MM.1S (cell line): ENCODE measurements at places on chromosomes 1 and 21.

DNA sequence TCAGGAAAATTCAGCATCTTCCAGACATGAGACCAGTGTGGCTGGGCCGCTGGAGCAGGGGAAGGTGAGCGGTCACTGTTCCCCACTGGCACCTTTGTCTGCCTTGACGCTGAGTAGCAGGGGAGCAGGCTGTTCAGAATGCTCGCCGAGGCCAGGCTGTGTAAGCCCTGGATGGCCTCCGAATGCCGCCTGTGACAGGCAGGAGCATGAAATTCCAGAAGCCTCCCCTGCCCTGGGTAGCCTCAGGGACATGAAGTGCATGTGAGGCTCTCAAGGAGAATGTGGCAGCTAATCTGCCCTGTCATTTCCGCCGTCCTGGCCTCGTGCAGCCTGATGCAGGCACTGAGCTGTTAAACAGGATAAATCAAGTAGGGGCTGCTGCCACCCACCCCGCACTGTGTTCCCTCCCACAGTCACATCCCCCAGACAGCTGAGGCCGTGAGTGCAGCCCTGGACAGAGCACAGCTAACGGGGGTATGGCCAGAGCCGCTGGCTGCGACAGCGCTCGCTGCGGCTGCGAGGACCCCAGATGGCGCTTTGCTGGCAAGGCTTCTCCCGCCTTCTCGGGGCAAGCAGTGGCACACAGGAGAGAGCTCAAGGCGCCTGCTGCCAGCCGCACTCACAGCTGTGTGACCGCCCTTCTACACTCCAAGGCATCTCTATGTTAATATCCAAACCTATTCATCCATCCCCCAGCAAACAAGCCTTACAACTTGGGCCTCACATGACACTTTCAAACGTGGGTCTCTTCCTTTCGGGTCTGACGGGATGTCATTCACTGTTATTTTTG, 105.0 kb upstream of the COL6A1 start:
- H3K36me3 ChIP-seq, result no peaks in the 10 kb centered on the region
- no peak overlapping the region for H3K27ac ChIP-seq
- no peak for DNase-seq
- H3K4me1 ChIP-seq, result no peaks in the 10 kb centered on the region

DNA sequence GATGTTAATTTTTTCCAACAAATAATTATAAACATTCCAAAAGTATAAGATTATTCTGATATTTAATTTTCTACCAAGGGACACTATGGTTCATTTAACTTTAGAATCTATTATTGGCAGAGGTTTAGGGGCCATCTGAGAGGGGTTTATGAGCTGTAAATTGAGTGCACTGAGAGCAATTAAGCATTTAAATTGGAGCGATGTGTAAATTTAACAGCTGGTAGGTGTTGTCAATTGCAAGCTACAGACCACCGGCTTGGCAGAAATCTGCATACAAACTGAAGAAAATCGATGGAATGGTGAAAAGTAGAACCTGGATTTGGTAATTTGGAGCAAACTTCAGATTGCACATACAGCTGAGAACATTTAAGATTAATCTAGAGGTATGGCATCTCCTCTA, 55.8 kb upstream of the MTF2 start:
- H3K4me1 ChIP-seq, result peaks cover 1% of the 10 kb centered on the region
- no peaks in the 10 kb centered on the region for H3K36me3 ChIP-seq
- H3K27ac ChIP-seq, result no peak overlapping the region
- H3K27me3 ChIP-seq, result no peaks in the 10 kb centered on the region

- H3K27me3 ChIP-seq, result no peaks in the 10 kb centered on the region
- no peak overlapping the region for H3K27ac ChIP-seq
- no peak for DNase-seq
These were observed 45.8 kb downstream of the FOXD2 start for GRCh38 chr1:47483651-47484050.

DNA sequence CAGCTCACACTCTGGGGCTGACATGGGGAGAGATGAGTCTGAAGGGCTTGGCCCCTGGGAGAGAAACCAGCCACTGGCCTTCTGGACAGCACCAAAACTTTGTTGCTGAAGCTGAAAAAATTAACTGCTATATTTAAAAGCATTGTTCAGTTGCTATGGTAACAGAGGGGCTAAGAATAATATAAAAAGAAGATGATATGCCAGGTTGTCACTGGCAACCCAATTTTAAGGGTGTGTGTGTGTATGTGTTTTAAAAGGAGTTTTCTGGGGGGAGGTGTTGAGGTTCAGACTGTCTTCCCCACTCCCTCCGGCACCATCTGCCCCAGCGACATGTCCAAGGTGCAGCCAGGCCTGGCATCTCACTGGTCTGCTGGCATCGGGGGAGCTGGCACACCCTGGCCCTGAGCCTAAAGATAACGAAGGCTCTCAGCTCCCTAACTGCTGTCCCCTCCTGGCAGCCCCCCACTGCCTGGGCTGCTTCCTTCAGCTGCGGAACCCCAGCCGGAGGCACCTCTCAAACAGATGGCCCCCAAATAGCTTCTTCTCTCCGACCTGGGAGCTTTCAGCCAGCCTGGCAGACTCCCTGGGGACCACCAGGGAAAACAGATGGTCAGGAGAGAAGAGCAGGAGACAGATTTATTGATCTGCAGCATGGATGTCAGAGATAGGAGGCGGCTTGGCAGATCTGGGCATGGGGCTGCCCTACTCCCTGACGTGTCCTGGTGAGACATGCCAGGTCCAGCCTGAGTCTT, 203.9 kb downstream of the HIVEP3 start:
- no peaks in the 10 kb centered on the region for H3K27me3 ChIP-seq
- H3K27ac ChIP-seq, result no peak overlapping the region
- H3K36me3 ChIP-seq, result no peaks in the 10 kb centered on the region

- peaks cover 78% of the 10 kb centered on the region for H3K27me3 ChIP-seq
- H3K4me1 ChIP-seq, result 0 out of 2 replicates have a peak, but pooled peaks cover 3% of the 10 kb centered on the region
- H3K4me3 ChIP-seq, result no peak overlapping the region
- no peak overlapping the region for H3K27ac ChIP-seq
- H3K36me3 ChIP-seq, result no peaks in the 10 kb centered on the region
These were observed 1.6 kb downstream of the UBASH3A start for GRCh38 chr21:42405064-42406013.

- no peak for DNase-seq
- H3K36me3 ChIP-seq, result no peaks in the 10 kb centered on the region
- H3K4me3 ChIP-seq, result no peak overlapping the region
These were observed 50.8 kb downstream of the TGFBR3 start for GRCh38 chr1:91835087-91835521.

- H3K27me3 ChIP-seq, result no peaks in the 10 kb centered on the region
- peaks cover 11% of the 10 kb centered on the region; the same call in 1 of the 2 replicates for H3K4me1 ChIP-seq
- H3K4me3 ChIP-seq, result no peak overlapping the region
- no peak overlapping the region for H3K27ac ChIP-seq
These were observed 4.6 kb downstream of the IPO13 start for GRCh38 chr1:43951021-43951985.

DNA sequence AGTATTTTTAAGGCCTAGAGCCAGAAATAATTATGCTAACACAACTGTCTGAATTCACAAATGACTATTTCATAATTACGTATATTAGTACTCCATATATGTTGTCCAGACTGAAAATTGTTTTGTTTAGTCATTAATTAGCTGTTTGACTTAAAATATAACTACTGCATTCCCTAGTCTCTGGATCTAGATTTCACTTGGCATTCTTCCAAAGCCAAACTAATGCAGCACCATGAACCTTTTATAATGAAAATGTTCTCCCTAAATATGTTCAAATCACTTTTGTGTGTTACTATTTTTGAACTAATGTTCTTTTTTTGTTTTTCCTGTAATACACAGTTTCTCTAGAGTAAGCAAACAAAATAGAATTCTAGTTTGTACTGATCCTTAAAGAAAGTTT, 46.1 kb downstream of the CAMTA1 start:
- H3K27me3 ChIP-seq, result no peaks in the 10 kb centered on the region
- H3K4me3 ChIP-seq, result no peak overlapping the region
- no peaks in the 10 kb centered on the region for H3K36me3 ChIP-seq
- H3K27ac ChIP-seq, result peak overlapping the region; percentile 3; the same call in 1 of the 2 replicates
- H3K4me1 ChIP-seq, result peaks cover 16% of the 10 kb centered on the region
- DNase-seq, result no peak

- peaks cover 53% of the 10 kb centered on the region for H3K4me1 ChIP-seq
- no peaks in the 10 kb centered on the region for H3K27me3 ChIP-seq
- H3K36me3 ChIP-seq, result no peaks in the 10 kb centered on the region; the same call in 1 of the 2 replicates
- no peak overlapping the region for H3K27ac ChIP-seq
- H3K4me3 ChIP-seq, result no peak overlapping the region
These were observed 2.2 kb downstream of the IKBKE start for GRCh38 chr1:206472454-206472853.

GRCh38 chr1:93961906-93962305, 52.7 kb upstream of the GCLM start:
- H3K4me1 ChIP-seq, result no peaks in the 10 kb centered on the region
- no peaks in the 10 kb centered on the region for H3K27me3 ChIP-seq
- no peak overlapping the region for H3K27ac ChIP-seq
- H3K4me3 ChIP-seq, result no peak overlapping the region

- no peaks in the 10 kb centered on the region for H3K27me3 ChIP-seq
- no peak overlapping the region for H3K4me3 ChIP-seq
- no peak overlapping the region for H3K27ac ChIP-seq
- H3K36me3 ChIP-seq, result no peaks in the 10 kb centered on the region
- H3K4me1 ChIP-seq, result no peaks in the 10 kb centered on the region
These were observed 400.0 kb upstream of the TMPRSS15 start for GRCh38 chr21:18803624-18804023.

DNA sequence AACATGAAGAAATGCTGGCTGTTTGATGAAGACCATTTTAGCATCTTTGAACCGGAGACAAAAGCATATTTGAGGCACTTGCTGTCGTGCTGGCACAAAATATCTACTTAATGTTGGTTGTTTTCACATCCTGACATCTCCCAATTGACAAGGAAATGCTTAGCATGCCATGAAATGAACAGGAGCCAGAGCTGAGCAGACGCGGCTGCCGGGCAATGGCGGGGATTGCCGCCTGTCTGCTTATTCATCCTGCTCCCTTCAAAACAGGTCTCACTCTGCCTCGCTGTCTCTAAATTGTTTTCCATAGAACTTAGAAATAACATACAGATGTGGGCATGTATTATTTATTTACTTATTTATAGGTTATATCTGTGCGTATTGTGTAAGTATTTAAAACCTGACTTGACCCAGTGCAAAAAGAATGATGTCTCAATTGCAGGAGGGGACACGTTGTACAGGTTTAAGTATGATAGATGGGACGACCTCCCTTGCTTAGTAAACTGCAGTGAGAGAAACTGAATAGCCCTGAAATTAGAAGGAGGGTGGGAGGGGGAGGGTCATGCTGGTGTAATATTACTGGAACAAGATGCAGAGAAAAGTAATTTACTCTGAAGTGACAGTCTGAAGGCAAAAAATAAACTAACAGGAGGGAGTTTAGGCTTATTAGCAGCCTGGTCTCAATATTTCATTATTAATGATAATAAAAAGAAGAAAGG, 590.4 kb upstream of the PLXNA2 start:
- no peaks in the 10 kb centered on the region for H3K27me3 ChIP-seq
- H3K36me3 ChIP-seq, result no peaks in the 10 kb centered on the region
- H3K27ac ChIP-seq, result no peak overlapping the region
- H3K4me3 ChIP-seq, result no peak overlapping the region

- peaks cover 48% of the 10 kb centered on the region for H3K27me3 ChIP-seq
- no peaks in the 10 kb centered on the region for H3K36me3 ChIP-seq
- H3K4me3 ChIP-seq, result no peak overlapping the region
- H3K4me1 ChIP-seq, result peaks cover 36% of the 10 kb centered on the region
- no peak overlapping the region for H3K27ac ChIP-seq
These were observed 39.3 kb upstream of the DUSP10 start for GRCh38 chr1:221781102-221781755.

- H3K4me1 ChIP-seq, result no peaks in the 10 kb centered on the region
- H3K36me3 ChIP-seq, result no peaks in the 10 kb centered on the region
- no peak overlapping the region for H3K27ac ChIP-seq
- no peak for DNase-seq
- no peaks in the 10 kb centered on the region for H3K27me3 ChIP-seq
- no peak overlapping the region for H3K4me3 ChIP-seq
These were observed 49.9 kb upstream of the TRABD2B start for GRCh38 chr1:48047116-48047515.

- H3K27ac ChIP-seq, result no peak overlapping the region
- H3K4me3 ChIP-seq, result no peak overlapping the region
- no peaks in the 10 kb centered on the region for H3K4me1 ChIP-seq
- DNase-seq, result no peak
These were observed 7.0 kb upstream of the MMEL1 start for GRCh38 chr1:2639607-2640521.

DNA sequence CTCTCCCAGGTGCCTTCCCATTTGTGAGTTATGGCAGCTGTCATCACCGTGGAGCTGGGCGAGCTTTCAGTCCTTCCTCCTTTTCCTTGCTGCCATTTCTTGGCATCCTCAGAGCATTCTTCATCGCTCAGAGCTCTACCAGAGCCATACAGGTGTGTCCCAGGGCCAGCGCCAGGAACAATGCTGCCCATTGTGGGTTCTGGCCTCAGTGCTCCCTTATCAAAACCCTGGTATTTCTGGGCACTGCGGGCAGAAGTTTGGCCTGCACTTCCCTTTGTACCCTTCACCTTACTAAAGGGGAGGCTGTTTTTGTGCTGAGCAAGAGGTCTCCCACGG, 28.5 kb downstream of the RASSF5 start:
- DNase-seq, result no peak
- H3K27me3 ChIP-seq, result no peaks in the 10 kb centered on the region
- no peak overlapping the region for H3K27ac ChIP-seq
- H3K4me1 ChIP-seq, result no peaks in the 10 kb centered on the region
- no peak overlapping the region for H3K4me3 ChIP-seq

DNA sequence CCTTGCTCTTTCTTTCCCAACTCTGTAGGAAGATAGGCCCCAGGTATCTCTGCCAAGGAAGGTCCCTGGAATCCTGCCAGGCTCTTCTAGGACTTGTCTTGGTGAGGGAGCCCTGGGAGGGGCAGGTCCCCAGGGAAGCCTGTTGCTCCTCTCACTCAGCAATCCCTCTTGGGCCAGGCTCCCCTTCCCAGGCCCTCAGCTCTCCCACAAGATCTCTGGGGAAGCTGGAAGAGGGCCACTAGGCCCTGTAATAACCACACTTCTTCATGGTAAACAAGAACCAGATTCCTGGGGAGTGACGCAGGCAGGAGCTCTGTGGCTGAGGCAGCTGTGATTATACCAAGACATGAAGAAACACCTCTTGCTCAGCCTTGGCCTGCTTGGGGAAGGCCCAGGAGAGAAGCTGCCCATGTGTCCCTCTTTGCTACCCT, 9.9 kb upstream of the MAPKAPK2 start:
- no peak for DNase-seq
- no peaks in the 10 kb centered on the region for H3K36me3 ChIP-seq
- H3K4me1 ChIP-seq, result peaks cover 54% of the 10 kb centered on the region
- no peak overlapping the region for H3K4me3 ChIP-seq

DNA sequence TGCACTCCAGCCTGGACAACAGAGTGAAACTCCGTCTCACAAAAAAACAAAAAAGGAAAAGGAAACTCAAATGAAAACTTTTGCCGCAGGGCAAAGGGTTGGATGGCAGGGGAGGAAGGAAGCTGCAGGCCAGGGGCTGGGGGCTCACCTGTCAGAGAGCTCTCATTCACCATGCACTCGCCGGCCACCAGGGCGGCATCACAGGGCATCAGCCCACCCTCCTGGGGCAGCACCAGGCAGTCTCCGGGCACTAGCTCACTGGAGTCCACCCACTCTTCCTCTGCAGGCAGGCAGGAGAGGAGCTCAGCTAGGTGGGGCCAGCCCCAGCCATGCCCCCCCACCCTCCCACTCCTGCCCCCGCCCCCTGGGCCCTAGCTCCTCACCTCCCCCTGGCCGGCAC, 11.9 kb downstream of the ATP13A2 start:
- no peak overlapping the region for H3K4me3 ChIP-seq
- H3K4me1 ChIP-seq, result no peaks in the 10 kb centered on the region
- H3K27ac ChIP-seq, result no peak overlapping the region
- H3K36me3 ChIP-seq, result no peaks in the 10 kb centered on the region
